ENCODE measurements at places on chromosomes 2 and 18.

DNA sequence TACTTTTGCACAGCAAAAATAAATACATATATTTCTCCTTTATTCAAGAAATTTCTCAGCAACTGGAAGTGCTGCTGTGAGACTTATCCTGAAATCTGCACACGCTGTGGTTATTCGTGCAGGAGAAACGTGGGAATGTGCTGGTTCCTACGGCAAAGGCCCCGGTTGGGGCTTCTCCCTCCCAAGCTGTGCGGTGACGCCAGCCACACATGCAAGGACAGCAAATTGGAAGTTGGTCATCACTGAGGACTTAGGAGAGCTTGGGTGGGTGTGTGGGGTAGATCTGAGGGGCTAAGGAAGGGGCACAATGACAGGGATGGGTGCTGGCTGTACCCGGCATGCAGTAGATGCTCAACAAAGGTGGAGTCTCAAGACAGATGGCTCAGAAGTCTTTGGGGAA lies 16.5 kb upstream of the MTCL1 start:
- no peak for DNase-seq

DNA sequence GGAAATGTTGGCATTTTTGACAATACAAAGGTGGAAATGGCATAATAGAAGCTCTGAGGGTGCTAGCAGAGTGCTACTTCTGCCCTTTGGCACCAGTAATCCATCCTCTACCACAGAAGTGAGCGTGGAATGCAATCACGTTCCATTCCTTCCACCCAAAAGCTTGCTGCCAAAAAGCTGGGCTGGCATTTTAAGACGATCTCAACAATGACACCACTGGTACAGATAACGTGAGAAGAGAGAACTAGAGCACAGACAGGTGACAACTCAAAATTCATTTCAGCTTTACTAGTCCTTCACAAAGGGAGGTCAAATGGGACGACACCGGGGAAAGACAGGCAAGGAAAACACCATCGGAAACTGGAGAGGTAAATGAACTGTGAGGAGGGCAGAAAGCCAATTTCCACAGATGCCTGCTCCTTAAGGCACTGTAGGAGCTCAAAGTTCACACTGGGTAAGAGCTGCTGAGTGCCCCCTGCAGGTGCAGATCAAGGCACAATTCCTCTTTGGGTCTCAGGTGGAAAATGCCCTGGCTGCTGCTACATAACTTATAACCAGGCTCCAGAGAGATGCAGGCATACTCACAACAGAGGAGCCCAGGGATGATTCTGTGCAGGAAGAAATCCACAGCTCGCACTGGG lies 50.7 kb upstream of the RNU4ATAC start:
- no peak for DNase-seq

GRCh38 chr2:22950431-22950830 lies 434.5 kb upstream of the KLHL29 start:
- no peak for DNase-seq

DNA sequence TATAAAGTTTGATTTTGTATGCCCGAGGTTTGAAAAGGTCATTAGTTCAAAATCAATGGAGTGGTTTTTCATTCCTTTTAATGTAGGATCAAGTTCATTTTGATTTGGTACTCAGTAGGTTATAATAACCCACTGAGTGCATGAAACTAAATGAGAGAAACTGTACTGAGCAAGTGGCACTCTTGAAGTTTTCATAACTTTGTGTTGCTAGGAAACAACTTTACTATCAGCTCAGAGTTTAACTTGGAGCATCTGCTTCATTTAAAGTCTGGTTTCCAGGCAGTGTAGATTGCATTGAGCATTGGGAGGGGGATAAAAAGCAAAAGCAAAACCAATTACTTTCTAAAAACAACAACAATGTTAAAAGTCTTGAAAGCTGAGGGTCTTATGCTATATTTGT lies 1361.6 kb upstream of the CHAC2 start:
- DNase-seq: no peak

GRCh38 chr2:31066086-31066485 lies 72.2 kb downstream of the GALNT14 start:
- DNase-seq: no peak

DNA sequence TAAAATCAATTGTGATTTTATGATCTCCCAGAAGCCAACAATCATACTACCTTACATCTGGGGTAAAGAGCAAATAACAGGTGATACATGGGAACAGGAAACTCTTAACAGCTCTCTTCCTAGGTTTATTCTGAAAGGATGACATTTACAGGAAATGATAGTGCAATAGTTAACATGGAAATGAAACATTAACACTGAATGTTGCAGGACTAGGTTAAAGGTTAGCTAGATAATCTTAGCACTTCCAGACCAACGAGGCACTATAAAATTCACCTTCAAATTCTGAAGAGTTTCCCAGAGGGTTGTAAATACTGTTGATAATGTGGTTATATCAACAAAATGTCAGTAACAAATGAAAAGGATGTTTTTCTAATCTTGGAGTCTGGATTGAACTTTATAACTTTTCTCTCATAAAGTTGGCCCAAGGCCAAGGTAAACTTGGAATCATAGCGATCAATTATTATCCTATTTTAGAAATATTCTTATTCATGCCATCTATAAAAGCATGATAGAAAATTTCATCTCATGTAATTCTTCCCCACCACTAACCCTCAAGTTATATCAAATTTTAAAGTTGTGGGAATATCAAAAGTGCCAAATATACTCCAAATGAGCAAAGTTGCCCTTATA lies 32.9 kb upstream of the GCG start:
- no peak for DNase-seq

All from left renal cortex interstitium (tissue), 4 donors.